ENCODE measurements at places on chromosomes 2 and 18. TPM values are rescaled to one million over a fixed set of nuclear protein-coding genes. Genes with fewer than 3 reads are reported as not detected.

DNA sequence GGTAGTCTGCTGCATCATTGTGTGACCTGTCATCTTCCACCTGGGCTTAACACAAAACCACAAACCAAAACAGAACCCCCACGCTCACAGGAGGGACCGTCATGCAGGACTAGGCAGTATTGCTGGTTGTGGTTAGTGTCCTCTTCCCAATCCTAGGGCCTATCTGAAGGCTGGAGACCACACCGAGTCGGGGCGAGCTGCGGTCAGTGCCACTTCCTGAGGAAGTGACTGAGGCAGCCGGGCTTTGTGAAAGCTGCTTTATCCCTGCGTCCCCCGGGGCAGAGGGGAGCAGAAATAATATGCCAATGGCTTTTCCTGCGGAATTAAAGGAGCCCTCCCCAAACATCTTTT, 22.9 kb downstream of the ZNF532 start:
- H3K36me3 ChIP-seq = peaks cover 21% of the 10 kb centered on the region
- DNase-seq = no peak
- H3K4me3 ChIP-seq = no peak overlapping the region

GRCh38 chr2:167859676-167860075, 387.7 kb downstream of the STK39 start:
- no peak overlapping the region for H3K4me3 ChIP-seq
- DNase-seq = no peak
- no peaks in the 10 kb centered on the region for H3K27me3 ChIP-seq
- H3K27ac ChIP-seq = no peak overlapping the region
- H3K36me3 ChIP-seq = no peaks in the 10 kb centered on the region

DNA sequence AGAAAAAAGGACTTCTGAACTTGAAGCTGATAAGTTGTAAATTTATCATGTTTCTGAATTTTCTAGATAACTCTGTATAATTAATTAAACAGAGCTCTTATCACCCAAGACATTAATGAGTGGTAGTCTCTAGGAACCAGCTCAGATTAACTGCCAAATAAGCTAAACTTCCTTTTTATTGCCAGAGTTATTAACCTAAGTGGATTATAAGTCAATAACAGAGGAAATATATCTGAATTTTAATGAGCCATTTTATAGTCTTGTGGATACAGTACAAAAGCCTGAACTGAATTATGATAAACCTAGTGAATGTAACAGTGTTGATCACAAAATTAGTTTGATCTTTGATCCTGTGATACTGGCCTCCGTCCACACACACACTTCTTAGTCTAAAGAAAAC, 111.5 kb downstream of the COMMD1 start:
- peaks cover 6% of the 10 kb centered on the region for H3K4me1 ChIP-seq
- H3K4me3 ChIP-seq = no peak overlapping the region
- DNase-seq = no peak
- no peaks in the 10 kb centered on the region for H3K36me3 ChIP-seq
- no peak overlapping the region for H3K27ac ChIP-seq

DNA sequence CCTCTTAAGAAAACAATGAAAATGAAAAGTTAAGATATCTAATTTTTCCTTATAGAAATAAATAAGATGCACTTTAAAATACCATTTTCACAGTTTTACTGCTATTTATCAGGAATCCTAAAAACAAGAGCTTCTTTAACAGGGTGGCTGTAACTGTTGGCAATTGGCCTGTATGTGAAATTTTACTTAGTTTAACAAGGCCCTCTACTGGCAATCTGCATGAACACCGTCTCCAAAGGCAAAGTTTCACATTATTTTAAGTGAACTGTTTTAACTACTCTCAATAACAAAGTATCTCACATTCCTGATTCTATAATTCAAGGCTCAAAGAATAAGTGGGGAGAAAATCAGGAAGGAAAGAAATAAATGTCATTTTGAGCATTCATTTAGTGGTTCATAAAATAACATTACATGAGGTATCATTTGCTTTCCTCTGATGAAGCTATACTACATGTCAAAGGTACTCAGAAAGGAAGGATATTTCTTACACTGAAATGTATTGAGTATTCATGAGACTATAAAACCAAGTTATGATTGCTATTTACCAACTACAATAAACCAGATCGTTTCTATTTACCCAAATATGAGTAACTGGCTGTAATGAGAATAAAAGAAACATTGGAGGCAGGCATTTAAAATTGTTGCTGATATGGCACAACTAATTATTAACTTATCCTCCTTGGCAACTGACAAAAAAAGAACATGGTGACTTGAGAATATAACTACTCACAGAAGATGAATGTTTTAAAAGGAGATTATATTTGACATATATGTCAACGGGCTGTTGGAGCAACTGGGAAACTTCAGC, 7.0 kb downstream of the NCKAP5 start:
- H3K4me1 ChIP-seq = peaks cover 4% of the 10 kb centered on the region
- no peak overlapping the region for H3K27ac ChIP-seq
- H3K27me3 ChIP-seq = peaks cover 4% of the 10 kb centered on the region
- H3K4me3 ChIP-seq = no peak overlapping the region

- DNase-seq = no peak
- H3K36me3 ChIP-seq = no peaks in the 10 kb centered on the region
- H3K27me3 ChIP-seq = no peaks in the 10 kb centered on the region
- H3K4me3 ChIP-seq = no peak overlapping the region
- peaks cover 24% of the 10 kb centered on the region for H3K4me1 ChIP-seq
- H3K27ac ChIP-seq = no peak overlapping the region
These were observed 91.1 kb downstream of the CABLES1 start for GRCh38 chr18:23226391-23226790.

- H3K4me1 ChIP-seq = no peaks in the 10 kb centered on the region
- no peak overlapping the region for H3K4me3 ChIP-seq
- H3K27ac ChIP-seq = no peak overlapping the region
- H3K36me3 ChIP-seq = peaks cover 3% of the 10 kb centered on the region
These were observed 46.1 kb upstream of the GRHL1 start for GRCh38 chr2:9905413-9905812.

DNA sequence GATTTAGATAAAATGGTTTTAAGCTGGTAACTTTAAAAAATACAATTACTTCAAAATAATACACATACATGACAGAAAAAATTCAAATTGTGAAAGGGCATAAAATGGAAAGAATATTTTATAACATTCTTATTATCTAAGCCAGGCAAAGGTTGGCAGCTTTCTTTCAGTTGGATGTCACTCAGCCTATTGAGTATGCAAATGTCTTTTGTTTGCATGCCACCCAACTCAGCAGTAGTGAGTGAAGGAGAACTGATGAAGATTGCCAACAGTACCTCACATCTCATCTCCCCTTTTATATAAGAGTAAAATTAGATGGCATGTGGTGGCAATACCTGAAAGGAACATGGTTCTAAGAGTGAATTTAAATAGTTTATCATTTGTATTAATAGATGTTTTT, 24.8 kb downstream of the BMPR2 start:
- no peak for DNase-seq
- H3K4me3 ChIP-seq = no peak overlapping the region

PLGLB1 gene
- total RNA-seq = 4.5 TPM
